ENCODE measurements at places on chromosomes 3 and 15.
A peak's percentile ranks its signal among the peaks of the same experiment; 100 is the strongest.

DNA sequence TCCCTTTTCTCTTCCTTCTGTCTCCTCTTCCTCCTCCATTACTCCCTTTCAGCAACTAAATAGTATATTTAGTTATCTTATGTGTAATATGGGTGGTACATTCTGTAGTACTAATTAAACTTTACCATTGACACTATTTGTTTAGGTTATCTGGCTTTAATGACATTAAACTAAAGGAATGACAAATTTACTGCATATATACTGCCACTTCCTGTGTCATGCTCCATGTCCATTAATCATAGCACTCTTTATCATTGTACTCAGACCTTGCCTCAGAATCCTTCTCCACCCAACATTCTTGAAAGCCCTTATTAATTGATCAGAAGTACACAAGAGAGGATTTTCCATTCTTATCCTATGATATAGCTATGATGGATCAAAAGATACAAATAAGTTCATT is 244.2 kb downstream of the NAALADL2 start:
- DNase-seq = no peak

DNA sequence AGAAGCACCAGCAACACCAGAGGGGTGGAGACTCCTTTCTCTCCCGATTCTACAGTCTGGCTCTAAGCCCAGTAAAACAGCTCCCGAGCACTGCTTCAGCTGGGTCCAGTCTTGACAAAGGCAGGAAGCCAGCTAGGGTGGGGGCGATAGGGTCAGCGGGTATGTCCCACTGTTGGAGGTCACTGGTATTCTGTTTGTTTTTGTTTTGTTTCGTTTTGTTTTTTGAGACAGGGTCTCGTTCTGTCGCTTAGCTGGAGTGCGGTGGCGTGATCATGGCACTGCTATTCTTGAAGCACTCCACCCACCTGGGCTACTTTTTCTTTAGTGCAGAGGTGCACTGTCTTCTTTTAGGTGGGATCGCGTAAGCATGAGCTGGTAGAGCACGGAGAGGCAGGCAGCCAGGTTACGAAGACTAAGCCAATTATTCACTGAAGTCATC is 16.3 kb downstream of the GCSAM start:
- DNase-seq = no peak

GRCh38 chr15:99556578-99556977 is 9.2 kb upstream of the MEF2A start:
- DNase-seq = no peak

- no peak for DNase-seq
These were observed 51.0 kb downstream of the MME start for GRCh38 chr3:155131104-155131503.

- no peak for DNase-seq
These were observed 49.1 kb downstream of the ZDHHC3 start for GRCh38 chr3:44926921-44927320.

GRCh38 chr3:158492685-158493084 is 78.3 kb upstream of the MLF1 start:
- no peak for DNase-seq

DNA sequence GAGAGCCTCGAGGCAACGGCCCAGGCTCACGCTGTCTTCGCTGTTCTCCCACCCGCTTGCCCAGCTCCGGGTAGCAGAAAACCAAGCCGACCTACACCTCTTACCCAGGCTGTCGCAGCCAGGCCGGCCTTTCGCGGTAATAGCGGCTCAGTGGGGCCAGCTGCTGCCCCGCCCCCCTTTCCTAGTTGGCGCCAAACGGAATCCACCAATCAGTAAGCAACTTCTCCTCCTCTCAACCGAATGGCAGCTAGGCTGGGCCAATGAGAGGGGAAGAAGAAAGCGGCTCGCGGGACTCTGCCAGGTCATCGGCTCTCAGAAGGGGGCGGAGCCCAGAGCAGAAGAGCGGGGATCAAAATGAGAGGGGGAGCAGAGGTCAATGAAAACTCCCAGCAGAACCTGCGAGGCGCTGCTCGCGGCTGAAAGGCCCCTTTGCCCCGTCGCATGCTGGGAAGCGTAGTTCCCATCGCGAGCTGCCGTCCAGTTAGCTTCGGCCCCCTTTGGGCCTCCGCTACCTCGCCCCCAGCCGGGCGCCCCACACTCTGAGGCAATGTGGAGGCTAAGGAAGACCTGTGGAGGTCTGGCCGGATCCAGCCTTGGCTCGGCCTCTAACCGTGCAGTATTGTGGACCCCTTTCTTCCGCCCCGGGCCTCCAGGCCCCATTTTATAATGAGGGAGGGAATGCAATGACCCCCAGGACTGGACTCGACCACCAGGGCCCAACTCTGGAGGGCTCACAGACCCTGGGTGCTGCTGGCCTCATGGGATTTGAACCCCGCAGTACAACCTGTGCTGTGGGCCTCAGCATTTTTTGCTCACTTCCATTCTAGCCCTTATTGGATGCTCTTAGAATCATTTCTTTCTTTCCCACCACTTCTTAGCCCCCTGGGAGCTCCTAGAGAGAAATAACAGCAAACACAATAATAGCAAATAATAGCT is at the start of gene CDC25A:
CDC25A (minus strand) TSS at position 152 of the 936 bp plus-strand sequence. CDS start 470 bp downstream, outside the sequence.
- DNase-seq = peak; percentile 98

DNA sequence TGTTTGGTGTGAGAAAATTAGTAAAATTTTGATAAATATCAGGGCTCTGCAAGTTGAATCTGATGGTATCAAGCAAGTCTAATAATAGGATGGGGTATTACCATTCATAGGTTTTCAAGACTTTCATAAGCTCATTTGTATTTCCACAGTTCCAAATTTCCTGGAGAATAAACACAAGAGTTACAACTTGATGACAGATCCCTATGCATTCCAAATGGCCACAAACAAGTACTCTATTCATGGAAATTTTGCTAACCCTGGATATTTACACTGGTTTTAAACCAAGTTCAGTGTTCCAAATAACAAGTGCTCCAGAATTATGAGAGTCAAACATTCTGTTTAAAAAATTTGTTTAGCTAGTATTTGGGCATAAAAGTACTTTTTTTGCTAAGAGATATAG is 75.0 kb upstream of the CNTN6 start:
- DNase-seq = no peak

GRCh38 chr3:5022966-5023776 is 43.9 kb downstream of the BHLHE40 start:
- DNase-seq = peak; percentile 83

- no peak for DNase-seq
These were observed 34.1 kb upstream of the TM4SF1 start for GRCh38 chr3:149411583-149411982.

- DNase-seq = no peak
These were observed 122.3 kb downstream of the MEGF11 start for GRCh38 chr15:66131200-66131599.

DNA sequence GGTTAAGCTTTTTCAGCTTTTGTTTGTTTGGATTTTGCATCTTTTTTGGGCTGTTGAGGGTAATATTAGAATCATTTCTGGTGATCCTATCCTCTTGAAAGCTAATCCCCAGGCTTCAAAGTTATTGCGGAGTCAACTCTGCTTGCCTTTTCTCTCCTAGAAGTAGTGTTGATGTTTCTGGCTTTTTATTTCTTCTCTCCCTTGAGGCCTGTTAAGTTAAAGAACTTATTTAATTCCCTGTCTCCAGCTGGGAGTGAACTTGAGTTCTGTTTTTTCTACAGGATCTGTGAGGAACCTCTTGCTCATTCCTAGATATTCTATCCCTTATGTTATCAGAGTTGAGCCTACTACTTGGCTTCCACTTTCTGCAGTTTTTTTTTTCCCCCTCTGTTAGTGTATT is 34.1 kb upstream of the CACNA1D start:
- DNase-seq = no peak

- no peak for DNase-seq
These were observed 37.3 kb upstream of the CMTM8 start for GRCh38 chr3:32200992-32201758.

- DNase-seq = no peak
These were observed 44.3 kb upstream of the EIF1B start for GRCh38 chr3:40265181-40265580.

- DNase-seq = no peak
These were observed 6.2 kb upstream of the ATP13A4 start for GRCh38 chr3:193560870-193561269.

- DNase-seq = no peak
These were observed 277.7 kb upstream of the ZNF717 start for GRCh38 chr3:76063019-76063418.

DNA sequence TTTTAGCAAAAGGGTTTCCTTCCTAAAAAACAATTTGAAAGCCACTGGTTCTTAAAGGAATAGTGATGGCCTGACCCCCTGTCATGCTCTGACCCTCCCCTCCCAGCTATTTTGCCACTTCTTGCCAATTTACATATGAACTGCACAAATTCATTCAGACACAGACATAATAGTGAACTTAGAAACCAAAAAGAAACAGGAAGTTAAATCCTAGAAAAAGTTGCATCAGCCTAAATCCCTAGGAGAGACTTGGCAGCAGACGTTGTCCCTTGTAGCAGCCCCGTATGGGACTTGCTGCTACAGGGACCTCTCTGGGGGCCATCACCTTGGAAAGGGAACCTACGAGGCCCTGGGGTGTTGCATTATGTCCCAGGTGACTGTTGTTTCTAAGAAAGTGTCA is 14.3 kb upstream of the PDE8A start:
- no peak for DNase-seq

GRCh38 chr15:59522988-59523461 is 85.0 kb downstream of the FAM81A start:
- DNase-seq = no peak

- no peak for DNase-seq
These were observed 620 bp downstream of the ABHD5 start for GRCh38 chr3:43691120-43691995.

All from fibroblast of skin of left biceps (primary cell).